ENCODE measurements at places on chromosomes 2 and 18. TPM values are rescaled to one million over a fixed set of nuclear protein-coding genes. Genes with fewer than 3 reads are reported as not detected.

DNA sequence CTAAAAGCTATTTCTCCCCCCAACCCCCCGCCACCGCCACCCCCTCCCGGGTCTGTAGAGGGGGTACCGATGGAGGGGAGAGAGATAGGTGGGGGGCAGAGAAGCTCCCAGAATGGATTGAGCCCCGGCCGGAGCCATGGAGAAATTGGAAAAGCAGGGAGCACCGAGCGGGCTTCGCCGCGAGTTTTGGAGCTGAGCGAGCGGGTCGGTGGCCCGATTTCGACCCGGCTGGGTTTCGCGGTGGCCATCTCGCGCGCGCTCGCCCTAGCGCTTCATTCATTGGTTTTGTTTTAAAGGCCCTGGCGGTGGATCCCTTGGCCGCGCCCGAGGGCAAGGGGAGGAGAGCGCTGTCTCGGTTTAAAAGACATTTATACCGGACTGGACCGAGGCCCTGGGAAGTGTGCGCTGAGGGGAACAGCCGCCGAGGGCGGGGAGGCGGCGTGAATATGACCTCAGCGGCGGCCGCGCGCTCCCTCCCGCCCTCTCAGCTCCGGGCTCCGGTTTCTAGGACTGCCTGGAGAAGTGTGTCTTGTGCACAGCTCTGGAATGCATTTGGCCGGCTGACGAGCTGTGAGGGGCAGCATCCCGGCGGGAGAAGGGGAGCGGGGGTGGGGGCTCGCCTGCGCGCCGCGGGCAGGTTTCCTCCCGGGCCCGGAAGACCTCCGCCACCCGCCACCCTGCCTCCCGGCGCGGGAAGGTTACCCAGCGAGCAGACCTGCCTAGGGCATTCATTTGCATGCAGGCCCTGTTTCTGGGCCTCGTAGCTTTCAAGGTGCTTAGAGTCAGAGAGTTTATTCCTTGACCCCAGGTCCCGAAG, 1.7 kb upstream of the SMAD7 start:
- no peaks in the 10 kb centered on the region for H3K36me3 ChIP-seq
- H3K4me1 ChIP-seq, result no peaks in the 10 kb centered on the region
- no peaks in the 10 kb centered on the region for H3K27me3 ChIP-seq
- DNase-seq, result peak; percentile 90
- H3K27ac ChIP-seq, result peak overlapping the region; percentile 99

- no peak overlapping the region for H3K27ac ChIP-seq
- no peaks in the 10 kb centered on the region for H3K27me3 ChIP-seq
- H3K36me3 ChIP-seq, result no peaks in the 10 kb centered on the region
These were observed 43.6 kb upstream of the VPS54 start for GRCh38 chr2:64062840-64063239.

DNA sequence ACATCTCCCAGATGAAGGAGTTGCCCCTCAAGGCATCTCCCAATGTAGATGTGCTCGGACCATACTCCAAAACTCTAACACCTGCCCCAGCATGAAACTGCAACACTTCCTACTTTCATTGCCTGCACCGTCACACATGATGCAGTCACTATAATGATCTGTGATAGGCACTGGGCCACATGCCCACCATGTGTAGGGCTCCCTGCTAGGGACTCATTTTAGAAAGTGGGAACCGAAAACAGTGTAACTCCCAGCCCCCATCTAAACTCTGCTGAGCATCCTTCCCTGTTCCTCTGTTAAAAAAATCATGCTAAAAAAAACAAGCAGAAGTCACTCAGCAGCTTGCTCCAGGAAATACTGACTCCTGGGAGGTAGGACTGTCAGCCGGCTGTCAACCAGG, 496.1 kb upstream of the RAB6C start:
- no peak overlapping the region for H3K27ac ChIP-seq
- H3K4me3 ChIP-seq, result no peak overlapping the region
- no peak for DNase-seq

DNA sequence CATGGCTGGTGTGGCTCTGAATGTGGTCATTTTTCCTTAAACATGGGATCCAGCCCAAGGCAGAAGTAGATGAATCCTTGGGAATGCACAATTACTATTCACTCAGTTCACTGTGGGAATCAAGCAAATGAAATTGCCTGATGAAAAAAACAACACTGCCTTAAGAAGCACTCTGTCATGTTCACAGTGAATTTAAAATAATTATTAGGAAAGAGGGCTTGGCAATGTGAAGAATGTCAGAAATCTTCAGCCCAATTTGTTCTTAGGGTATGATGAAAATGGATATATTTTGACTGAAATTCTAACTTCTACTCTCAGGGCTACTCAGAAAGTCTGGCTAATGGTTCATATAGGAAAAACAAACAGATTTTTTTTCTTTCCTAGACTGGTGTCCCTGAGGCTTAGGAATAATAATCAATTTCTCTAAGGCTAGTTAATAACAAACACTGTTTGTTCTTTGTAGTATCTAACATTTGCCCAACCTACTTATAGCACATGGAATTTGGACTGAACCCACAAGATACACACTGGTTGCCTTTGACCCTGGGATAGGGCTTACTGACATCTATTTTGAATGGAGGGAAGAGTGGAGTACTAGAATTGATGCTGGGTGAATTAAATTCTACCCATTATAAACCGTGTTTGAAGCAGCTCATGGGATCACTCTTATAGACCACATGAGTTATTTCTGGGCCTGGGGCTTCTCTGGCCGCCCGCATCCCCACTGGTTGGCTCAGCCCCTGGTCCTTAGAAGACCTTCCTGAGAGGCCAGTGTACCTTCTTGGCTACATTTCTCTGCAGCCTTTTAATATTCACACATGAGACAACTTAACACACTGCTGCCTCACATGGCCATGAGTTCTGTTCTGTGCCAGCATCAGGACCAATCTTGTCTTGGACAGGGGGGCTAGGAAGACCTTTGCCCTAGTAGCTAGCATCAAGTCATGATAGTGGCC, 8.3 kb upstream of the MRPL33 start:
- no peaks in the 10 kb centered on the region for H3K27me3 ChIP-seq
- H3K27ac ChIP-seq, result peak overlapping the region; percentile 28
- H3K4me1 ChIP-seq, result no peaks in the 10 kb centered on the region
- no peaks in the 10 kb centered on the region for H3K36me3 ChIP-seq
- H3K4me3 ChIP-seq, result no peak overlapping the region

- peaks cover 48% of the 10 kb centered on the region for H3K4me1 ChIP-seq
- no peaks in the 10 kb centered on the region for H3K36me3 ChIP-seq
- DNase-seq, result peak; percentile 51
- H3K27me3 ChIP-seq, result no peaks in the 10 kb centered on the region
These were observed 69.3 kb downstream of the HDAC4 start for GRCh38 chr2:239331560-239331959.

DNA sequence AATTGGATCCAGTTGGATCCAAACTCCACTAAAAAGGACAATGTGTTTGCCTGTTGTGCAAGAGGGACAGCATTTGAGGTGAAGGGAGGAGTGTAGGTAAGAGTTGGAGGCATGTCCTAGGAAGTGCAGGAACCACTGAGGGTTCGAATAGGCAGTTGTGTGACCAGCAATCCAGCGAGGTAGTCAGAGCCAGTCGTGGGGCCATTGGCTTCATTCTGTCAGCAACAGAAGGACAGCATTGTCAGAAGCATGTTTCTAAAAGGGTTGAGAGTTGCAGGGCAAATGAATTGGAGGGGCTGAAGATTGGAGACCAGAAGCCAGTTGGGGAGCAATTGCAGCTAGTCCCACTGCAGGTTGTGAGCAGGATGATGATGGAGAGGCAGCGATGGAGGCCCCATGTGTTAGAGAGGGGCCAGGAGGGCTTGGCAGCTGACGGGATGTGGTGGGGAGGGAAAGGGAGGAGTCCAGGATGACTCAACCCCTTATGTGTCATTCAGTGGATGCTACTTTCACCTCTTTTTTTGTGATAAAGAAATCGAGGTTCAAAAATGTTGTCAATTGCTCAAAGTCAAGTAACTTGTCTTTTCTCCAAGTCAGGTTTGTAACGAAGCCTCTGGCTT, 96.7 kb upstream of the SIX3 start:
- H3K36me3 ChIP-seq, result no peaks in the 10 kb centered on the region
- no peaks in the 10 kb centered on the region for H3K27me3 ChIP-seq
- no peak overlapping the region for H3K27ac ChIP-seq
- H3K4me3 ChIP-seq, result no peak overlapping the region
- peak; percentile 26 for DNase-seq
- H3K4me1 ChIP-seq, result no peaks in the 10 kb centered on the region

DNA sequence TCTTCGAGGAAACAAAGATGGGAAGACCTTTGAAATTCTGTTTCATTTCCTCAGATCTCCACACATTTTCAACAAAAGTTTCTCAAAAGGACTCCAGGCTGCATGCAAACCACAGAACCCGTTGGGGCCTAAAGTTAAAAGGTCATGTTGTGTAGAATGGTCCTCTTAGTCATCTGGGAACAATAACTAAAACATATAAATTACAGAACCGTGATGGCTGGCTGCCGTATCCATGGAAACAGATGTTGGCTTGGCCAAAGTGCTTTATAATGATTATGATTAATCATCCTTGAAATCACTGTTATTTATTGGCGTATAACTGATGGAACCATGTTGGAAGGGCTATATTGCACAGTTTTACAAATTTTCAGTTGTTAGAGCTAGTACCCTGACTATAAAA, 182.8 kb upstream of the CRIM1 start:
- no peak overlapping the region for H3K27ac ChIP-seq
- no peak for DNase-seq
- H3K27me3 ChIP-seq, result no peaks in the 10 kb centered on the region
- no peaks in the 10 kb centered on the region for H3K4me1 ChIP-seq
- no peak overlapping the region for H3K4me3 ChIP-seq

- H3K36me3 ChIP-seq, result no peaks in the 10 kb centered on the region
- no peaks in the 10 kb centered on the region for H3K27me3 ChIP-seq
- peaks cover 65% of the 10 kb centered on the region for H3K4me1 ChIP-seq
- H3K4me3 ChIP-seq, result no peak overlapping the region
These were observed 75.0 kb upstream of the RBM44 start for GRCh38 chr2:237723602-237724001.

DNA sequence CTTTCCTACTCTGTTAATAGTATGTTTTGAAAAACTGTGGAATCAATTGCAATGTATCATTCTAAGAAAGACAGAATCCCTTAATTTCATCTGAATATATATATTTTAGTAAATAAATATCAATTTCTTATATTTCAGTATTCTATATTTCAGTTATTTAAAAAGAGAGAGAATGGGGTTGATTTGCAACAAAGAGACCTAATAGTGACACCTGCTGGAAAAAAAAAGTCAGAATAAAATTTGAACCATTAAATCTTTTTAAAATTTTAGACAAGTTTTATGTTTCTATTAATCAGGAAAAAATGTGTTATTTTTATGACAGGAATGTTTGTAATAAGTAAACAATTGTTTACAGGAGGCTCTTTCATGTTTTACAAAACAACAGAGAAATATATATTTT, 20.7 kb upstream of the CCNT2 start:
- no peak overlapping the region for H3K4me3 ChIP-seq
- H3K27me3 ChIP-seq, result no peaks in the 10 kb centered on the region
- H3K27ac ChIP-seq, result no peak overlapping the region
- no peaks in the 10 kb centered on the region for H3K4me1 ChIP-seq
- no peak for DNase-seq

DNA sequence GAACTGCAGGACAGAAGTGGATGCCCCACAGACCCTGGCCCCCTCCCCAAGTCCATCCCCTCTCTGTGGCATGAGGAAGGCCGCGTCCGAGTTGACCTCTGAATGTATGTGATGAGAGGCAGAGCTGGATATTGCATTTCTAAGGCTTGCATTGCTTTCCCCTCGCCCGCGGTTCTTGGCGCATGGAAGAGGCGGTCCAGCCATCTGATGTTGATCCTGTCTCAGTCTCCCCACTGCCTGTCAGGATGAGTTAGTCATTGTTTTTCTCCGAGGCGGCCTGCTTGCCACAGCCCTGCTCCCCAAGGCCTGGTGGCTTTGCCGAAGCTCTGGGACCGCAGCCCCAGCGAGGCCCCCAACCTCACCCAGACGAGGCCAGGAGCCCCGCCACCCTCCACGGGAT, 88.6 kb downstream of the SMAD7 start:
- peaks cover 32% of the 10 kb centered on the region for H3K4me1 ChIP-seq
- H3K36me3 ChIP-seq, result peaks cover 4% of the 10 kb centered on the region
- H3K27me3 ChIP-seq, result no peaks in the 10 kb centered on the region
- no peak for DNase-seq
- H3K4me3 ChIP-seq, result no peak overlapping the region
- H3K27ac ChIP-seq, result peak overlapping the region; percentile 64

- H3K36me3 ChIP-seq, result no peaks in the 10 kb centered on the region
- H3K27me3 ChIP-seq, result no peaks in the 10 kb centered on the region
- H3K27ac ChIP-seq, result no peak overlapping the region
- H3K4me3 ChIP-seq, result no peak overlapping the region
- peaks cover 4% of the 10 kb centered on the region for H3K4me1 ChIP-seq
- DNase-seq, result no peak
These were observed 379.4 kb upstream of the RAB12 start for GRCh38 chr18:8229787-8230186.

DNA sequence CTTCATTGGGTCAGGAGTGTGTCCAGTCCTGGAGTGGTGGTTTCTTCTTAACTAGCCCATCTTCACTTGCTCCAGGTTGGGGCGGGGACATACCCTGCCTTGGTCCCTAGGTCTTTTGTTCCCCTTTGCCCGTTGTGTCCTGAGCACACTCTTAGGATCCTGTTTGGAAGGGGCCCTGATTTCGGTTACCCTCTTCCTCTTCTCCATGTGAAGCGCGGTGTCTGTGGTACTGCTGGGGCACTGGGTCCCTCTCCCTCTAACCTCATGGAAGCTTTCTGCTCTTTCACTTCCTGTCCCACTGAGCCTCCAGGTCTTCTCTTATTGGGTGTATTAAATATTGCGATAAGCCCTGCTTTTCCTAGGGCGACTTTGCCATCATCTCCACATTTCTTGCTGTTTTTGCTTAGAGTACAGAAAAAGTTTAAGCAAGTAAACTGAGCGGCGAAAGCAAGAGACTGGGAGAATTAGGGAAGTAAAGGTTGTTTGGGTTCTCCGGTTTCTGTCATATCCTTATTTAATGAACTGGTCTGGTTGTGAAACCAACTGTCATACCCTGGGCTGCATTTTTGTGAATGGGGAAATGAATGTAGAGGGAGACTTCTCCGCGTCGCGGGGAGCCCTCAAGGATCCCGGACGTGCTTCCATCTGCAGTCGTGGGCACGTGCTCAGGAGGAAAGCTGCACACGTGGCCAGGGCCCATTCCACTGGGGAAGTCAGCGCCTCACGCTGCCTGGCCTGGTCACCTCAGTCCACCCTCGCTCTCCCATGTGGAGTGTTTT, 73.8 kb upstream of the B3GNT7 start:
- H3K27ac ChIP-seq, result peak overlapping the region; percentile 28
- H3K4me1 ChIP-seq, result peaks cover 32% of the 10 kb centered on the region
- no peak for DNase-seq

- no peak for DNase-seq
- H3K36me3 ChIP-seq, result no peaks in the 10 kb centered on the region
- H3K4me3 ChIP-seq, result no peak overlapping the region
- H3K27me3 ChIP-seq, result no peaks in the 10 kb centered on the region
These were observed 20.5 kb upstream of the BCL2L11 start for GRCh38 chr2:111100087-111100764.

GRCh38 chr18:48022531-48023329, 92.3 kb upstream of the SMAD2 start:
- no peak overlapping the region for H3K4me3 ChIP-seq
- H3K27ac ChIP-seq, result no peak overlapping the region
- H3K27me3 ChIP-seq, result no peaks in the 10 kb centered on the region
- DNase-seq, result no peak

SPC25 gene
- not detected for total RNA-seq

NEU2 gene
- total RNA-seq, result not detected

RHBDD1 gene
- 16.1 TPM for total RNA-seq

ZSWIM2 gene
- total RNA-seq, result not detected

HOXD13 gene
- not detected for total RNA-seq

SCYGR2 gene
- not detected for total RNA-seq

Measured in right atrium auricular region (tissue), 2 donors.